ENCODE measurements at places on chromosomes 1 and 21.

DNA sequence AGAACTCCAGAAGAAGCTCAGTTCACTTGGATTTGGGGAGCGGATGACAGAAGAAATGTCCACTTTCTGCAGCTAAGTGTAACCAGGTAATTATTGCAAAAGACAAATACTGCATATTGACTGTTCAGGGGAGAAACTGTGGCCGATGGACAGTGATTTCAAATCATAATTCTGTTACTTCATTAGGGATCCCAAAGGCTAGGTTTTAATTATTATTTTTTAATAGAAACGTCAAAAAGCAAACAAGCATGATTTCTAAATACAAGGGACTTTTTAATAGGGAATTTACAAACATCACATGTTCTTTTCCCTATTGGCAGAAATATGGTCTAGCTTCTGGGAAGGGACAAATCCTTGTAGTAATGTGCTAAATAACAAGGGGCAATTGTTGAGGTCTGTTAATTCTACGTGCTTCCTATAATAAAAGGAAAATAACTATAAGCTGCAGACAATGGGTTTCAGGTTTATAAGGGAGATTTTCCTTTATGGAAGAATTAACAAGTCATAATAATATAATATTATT lies 15.5 kb downstream of the DIPK1A start:
- DNase-seq, result no peak

GRCh38 chr1:231155808-231156207 lies 6.0 kb upstream of the TRIM67 start:
- DNase-seq, result no peak

DNA sequence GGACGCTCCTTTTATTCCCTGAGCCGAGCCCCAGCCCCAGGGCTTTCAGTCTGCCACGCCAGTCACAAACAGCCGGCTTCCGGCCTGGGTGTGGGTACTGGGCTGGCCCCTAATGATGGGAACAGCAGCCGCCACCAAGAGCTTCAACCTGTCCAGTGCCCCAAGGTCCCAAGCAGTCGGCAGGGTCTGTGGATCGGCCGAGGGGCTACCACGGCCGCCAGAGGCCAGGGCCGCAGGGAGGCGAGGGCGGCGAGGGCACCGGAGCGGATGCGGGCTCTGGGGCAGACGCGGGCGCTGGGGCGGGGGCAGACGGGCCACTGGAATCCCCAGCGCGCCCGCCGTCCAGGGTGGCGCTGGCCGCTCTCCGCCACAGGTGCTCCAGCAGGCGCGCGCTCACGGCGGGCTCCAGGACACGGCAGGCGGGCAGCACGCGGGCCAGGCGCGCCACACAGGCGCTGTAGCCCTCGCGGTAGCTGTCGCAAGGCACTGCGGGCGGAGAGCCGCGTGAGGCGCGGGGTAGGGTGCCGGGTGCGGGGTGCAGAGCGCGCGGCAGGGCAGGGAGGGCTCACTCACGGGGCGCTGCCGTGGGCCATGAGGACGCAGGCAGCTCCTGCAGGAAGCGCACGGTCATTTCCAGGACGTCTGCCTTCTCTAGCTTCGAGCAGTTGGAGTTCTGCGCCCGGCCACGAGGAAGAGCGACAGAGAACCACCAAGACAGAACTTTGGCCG lies 887 bp downstream of the HES2 start:
- no peak for DNase-seq

GRCh38 chr21:29256126-29256910 lies 42.4 kb upstream of the BACH1 start:
- no peak for DNase-seq

- no peak for DNase-seq
These were observed 348.7 kb upstream of the PTBP2 start for GRCh38 chr1:96372881-96373280.

- no peak for DNase-seq
These were observed 201.5 kb downstream of the S1PR1 start for GRCh38 chr1:101438359-101438758.

DNA sequence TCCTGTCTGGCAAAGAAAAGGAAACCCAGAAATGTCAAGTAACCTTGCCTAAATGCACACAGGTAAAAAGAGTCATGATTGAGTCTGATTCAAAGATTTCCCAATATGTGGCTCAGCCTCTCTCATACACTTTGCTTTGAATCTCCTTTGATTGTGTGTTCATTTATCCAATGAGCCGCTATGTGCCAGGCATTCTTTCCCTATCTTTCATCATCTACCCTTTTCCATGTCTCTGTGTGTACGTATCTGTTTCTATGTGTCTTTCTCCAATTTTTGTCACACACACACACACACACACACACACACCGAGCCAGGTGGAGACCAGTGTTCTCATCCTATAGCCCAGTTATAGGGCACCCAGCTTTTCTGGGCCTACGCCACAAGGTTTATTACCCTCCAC lies 35.7 kb upstream of the BCL9 start:
- DNase-seq, result no peak

GRCh38 chr1:196399713-196400112 lies 208.5 kb downstream of the KCNT2 start:
- no peak for DNase-seq

DNA sequence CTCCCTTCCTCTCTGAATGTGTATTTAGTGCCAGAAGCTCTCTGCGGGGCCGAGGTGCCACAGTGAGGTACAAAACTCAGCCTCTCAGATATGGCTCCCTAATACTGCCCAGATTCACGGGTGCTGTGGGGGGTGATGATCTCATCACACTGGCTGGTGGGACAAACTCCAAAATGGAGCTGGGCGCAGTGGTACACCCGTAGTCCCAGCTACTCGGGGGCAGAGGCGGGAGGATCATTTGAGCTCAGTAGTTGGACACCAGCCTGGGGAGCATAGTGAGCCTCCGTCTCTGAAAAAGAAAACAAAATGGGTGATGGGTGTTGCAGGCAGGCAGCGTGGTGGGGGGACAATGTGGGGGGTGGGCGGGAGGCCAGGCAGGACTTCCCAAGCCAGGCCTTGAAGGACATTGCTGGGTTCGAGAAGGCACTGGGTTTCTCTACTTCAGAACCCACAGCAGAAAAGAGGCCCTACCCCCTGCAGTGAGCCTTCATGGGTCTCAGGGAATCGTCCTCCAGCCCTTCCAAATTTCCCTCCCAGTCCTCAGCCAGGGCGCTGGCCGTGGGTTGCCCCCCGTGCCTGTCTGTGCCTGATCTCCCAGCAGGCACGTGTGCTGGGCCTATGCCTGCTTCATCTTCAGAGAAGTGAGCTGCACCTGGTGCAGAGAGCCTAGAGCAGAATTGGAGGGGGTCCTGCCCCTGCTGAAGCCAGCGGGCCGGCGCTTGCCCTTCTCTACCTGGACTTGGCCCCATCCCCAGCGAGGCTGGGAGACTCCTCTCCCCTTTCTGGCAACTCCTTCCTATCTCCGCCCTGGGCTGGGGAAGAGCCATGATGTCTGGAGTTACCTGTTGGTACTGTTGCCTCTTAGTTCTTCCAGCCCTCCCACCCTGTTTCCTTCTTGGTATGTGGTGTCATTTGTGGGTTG lies 14.0 kb downstream of the H6PD start:
- DNase-seq, result peak; percentile 57

- DNase-seq, result no peak
These were observed 21.1 kb upstream of the OR10J5 start for GRCh38 chr1:159556931-159557369.

DNA sequence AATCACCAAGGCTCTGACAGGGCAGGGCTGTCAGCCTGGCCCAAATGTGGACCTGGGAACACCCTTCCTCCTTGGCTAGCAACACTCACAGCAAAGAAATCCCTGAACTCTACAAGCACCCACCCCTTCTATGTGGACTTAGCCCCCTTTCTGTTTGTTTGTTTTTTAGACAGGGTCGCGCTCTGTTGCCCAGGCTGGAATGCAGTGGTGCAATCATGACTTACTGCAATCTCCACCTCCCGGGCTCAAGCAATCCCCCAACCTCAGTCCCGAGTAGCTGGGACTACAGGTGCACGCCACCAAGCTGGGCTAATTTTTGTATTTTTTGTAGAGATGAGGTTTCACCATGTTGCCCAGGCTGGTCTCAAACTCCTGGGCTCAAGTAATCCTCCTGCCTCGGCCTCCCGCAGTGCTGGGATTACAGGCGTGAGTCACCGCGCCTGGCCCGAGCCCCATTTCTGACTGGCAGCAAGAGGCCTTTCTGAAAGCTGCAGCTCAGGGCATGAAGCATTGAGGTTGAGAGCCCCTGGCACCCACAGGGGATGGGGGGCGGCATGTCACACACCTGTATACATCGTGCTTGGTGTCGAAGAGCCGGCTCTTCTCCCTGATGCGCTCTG lies 16.2 kb downstream of the RIPK4 start:
- DNase-seq, result no peak

- DNase-seq, result no peak
These were observed 69.4 kb downstream of the DEGS1 start for GRCh38 chr1:224252479-224252878.

DNA sequence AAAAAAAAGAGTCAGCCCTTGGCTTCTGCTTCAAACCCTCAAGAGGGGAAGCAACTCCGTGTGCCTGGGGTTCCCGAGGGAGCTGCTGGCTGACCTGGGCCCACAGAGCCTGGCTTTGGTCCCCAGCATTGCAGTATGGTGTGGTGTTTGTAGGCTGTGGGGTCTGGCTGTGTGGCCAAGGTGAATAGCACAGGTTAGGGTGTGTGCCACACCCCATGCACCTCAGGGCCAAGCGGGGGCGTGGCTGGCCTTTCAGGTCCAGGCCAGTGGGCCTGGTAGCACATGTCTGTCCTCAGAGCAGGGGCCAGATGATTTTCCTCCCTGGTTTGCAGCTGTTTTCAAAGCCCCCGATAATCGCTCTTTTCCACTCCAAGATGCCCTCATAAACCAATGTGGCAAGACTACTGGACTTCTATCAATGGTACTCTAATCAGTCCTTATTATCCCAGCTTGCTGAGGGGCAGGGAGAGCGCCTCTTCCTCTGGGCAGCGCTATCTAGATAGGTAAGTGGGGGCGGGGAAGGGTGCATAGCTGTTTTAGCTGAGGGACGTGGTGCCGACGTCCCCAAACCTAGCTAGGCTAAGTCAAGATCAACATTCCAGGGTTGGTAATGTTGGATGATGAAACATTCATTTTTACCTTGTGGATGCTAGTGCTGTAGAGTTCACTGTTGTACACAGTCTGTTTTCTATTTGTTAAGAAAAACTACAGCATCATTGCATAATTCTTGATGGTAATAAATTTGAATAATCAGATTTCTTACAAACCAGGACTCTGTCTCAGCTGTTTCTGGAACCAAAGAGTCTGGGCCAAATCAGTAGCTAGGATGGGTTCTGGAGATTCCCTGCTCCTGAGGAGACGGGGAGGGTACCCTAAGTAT lies 26.8 kb upstream of the KDM4A start:
- DNase-seq, result peak; percentile 62

DNA sequence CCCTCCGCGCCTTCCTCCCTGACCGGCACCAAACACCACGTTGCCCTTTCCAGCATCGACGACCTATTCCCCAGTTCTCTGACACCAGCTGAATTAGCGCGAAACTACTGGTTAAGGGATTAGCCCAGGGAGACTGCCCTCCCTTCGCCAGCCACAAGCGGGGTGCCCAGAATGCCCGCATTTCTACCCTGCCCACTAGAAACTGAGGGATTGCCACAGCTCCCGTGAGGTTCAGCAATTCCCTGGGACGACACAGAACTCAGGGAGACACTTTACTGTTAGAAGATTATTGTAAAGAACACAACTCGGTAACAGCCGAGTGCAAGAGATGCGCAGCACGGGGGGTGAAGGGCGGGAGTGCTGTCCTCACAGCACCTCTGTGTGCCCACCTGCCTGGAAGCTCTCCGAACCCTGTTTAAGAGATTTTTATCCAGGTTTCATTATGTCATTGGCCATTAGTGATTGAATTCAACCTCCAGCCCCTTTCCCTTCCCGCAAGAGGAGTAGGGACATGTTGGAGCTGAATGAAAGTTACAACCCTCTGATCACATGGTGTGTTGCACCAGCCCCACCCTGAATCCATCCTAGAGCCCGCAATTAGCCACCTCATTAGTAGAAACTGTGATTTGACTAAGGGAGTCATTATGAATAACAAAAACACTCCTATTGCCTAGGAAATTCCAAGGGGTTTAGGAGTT lies 15.8 kb upstream of the RIPPLY3 start:
- no peak for DNase-seq

- DNase-seq, result no peak
These were observed 122.4 kb downstream of the AKT3 start for GRCh38 chr1:243727503-243728203.
